ENCODE measurements at places on chromosomes 5 and 9.

- DNase-seq = no peak
Observed at GRCh38 chr5:162227075-162227474, 159.5 kb downstream of the GABRG2 start.

GRCh38 chr5:17169507-17169906 is 47.9 kb upstream of the BASP1 start:
- no peak for DNase-seq

DNA sequence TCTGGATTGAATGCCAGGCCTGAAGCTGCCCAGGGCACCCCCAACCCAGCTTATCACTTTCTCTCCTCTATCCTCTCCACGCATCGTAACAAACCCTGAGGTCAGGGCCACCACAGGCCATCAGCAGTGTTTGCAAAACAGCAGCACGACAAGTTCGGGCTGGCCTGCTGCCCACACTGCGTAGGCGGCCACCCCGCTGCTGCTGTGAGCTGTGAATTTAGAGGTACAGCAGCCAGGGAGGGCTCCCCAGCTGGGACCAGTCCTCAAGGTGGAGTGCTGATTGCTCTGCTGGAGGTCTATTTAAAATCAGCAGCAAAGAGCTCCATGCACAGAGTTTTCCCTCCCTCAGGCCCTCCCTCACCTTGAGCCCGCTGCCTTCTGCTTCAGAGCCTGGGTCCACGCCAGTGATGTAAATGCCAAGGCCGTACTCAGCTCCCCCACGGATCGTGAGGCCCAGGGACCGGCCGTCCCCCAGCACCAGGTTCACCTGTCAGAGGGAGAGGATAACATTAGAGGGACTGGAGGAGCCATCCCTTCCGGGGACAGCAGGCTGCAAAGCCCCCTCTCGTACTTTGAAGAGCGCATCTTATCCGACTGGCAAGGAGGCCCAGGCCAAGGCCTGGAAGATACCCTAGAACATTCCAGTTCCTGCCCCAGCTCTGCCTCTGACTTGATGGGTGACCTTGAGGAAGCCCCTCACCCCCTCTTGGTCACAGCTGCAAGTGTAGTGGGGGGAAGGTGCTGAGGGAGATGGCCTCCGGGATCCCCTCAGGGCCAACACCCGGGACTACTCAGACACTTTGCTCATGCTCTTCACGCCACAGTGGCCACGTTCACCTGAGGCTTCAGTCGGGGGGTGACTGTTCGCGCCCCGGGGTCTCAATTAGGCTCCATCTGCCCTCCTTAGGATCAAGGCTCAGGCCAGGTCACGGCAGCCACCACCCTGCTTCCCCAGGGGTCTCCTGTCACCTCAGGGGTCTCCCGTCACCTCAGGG is 39.1 kb downstream of the WHRN start:
- DNase-seq = no peak

GRCh38 chr9:112378328-112379176 is 1.4 kb upstream of the HSDL2 start:
- DNase-seq = no peak

- no peak for DNase-seq
Observed at GRCh38 chr5:25618821-25619220, 974.0 kb upstream of the CDH10 start.

DNA sequence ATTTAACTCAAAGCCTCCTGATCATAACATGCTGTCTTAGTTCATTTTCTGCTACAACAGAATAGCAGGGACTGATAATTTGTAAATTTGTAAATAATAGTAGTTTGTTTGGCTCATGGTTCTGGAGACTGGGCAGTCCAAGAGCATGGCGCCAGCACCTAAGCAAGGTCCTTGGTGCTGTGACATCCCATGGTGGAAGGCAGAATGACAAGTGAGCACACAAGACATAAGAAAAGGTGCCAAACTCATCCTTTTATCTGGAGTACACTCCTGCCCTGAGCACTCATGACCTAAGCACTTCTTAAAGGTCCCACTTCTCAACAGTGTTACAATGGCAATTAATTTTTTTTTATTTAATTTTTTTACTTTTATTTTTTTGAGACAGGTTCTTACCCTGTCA is 16.1 kb downstream of the UBE2B start:
- no peak for DNase-seq

GRCh38 chr9:136840877-136841645 is 1.2 kb upstream of the AJM1 start:
- DNase-seq = no peak

- DNase-seq = no peak
Observed at GRCh38 chr5:16492398-16493140, 27.0 kb upstream of the ZNF622 start.

GRCh38 chr5:160435532-160435931 is 13.9 kb downstream of the PTTG1 start:
- DNase-seq = no peak

GRCh38 chr9:115016344-115016743 is 86.0 kb upstream of the TNFSF8 start:
- no peak for DNase-seq

DNA sequence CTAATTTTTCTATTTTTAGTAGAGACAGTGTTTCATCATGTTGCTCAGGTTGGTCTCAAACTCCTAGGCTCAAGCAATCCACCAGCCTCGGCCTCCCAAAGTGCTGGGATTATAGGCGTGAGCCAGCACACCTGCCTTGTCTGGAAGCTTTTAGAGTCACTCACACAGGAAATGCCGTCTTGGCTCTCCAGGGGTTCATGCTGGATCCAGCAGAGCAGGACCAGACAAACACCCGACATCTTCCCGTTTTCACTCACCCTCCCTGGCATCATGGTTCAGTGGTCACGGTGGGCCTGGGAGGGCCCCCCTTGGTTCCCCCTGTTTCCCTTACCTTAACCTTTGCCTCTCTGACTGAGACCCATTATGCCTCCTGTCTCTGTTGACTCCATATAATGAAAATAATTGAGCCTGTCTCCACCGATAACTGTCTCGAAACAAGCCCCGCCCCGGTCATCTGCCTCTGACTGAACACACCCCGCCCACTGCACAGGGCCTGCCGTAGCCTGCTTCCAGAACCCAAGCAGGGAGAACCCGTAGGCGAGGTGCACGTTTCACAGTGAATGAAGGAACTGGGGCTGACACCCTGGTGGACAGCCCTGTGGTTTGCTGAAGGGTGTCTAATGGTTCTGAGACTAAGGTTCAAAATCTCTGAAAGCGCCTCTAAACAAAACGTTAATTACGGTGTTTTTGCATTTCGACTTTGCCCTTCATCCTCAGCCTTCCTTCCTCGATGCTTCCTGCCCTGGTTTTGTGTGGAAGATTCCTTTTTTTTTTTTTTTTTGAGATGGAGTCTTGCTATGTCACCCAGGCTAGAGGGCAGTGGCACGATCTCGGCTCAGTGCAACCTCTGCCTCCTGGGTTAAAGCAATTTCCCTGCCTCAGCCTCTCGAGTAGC is 39.7 kb upstream of the SPRY4 start:
- DNase-seq = no peak

GRCh38 chr5:54087436-54087835 is 222.9 kb downstream of the ARL15 start:
- DNase-seq = no peak

DNA sequence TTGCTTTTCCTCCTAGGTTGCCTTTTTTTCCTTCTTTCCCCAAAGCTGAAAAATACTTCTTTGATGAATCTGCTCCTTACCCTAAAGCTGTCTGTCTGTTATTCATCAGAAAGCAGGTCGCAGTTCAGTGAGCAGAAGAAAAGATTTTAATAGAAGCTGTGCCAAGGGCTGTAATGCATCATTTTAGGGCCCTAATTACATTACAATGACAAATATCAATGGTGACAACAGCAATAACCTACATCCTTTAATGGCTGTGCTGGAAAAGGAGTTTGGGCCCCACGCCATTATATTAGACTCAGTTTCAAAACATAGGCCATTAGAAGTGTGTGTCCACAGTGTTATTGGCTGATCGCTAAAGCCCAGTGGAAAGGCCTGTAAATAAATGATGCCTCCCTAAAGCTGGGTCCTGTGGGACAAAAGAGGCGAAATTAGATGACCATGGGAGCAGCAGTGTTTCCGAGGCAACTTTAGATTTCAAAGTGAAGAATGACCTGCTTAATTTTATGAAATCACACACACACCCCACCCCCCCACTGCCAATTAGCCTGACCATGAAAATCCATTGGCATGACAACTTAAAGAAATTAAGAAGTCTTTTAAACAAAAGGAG is 38.4 kb downstream of the TLE4 start:
- no peak for DNase-seq

- DNase-seq = no peak
Observed at GRCh38 chr9:138117836-138118235, 240.3 kb downstream of the CACNA1B start.

- no peak for DNase-seq
Observed at GRCh38 chr5:14186059-14186830, 43.1 kb downstream of the TRIO start.

GRCh38 chr5:128245974-128246373 is 162.4 kb downstream of the SLC12A2 start:
- DNase-seq = no peak

GRCh38 chr9:4313144-4313543 is 13.3 kb upstream of the GLIS3 start:
- no peak for DNase-seq

- no peak for DNase-seq
Observed at GRCh38 chr9:127122176-127123063, at the start of gene ANGPTL2. ANGPTL2 (minus strand) TSS chr9:127122635; CDS start chr9:127108731, 13,904 bp downstream.

GRCh38 chr5:148904440-148904839 is 78.0 kb downstream of the ADRB2 start:
- DNase-seq = no peak

- no peak for DNase-seq
Observed at GRCh38 chr5:107806271-107806670, 135.5 kb upstream of the EFNA5 start.

DNA sequence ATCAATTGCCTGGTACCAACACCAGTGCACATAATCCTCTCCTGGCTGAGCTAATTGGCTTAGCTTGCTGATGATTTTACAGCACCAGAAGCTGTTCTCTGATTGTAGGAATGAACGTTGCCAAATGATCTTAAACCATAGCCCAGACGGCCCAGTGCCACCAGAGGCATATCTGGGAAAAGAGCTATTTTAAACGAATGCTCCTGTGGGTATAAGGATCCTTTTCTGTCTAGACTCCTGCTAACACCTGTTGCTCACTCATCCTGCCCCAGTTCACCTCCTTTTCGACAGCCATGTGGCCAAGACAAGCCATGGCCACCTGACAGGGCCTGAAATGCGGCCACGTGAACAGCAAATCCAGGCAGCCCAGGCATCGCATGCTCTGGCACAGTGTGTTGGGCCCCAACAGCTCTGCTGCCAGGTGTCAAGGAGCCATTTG is 289.9 kb upstream of the SLC30A5 start:
- DNase-seq = no peak

- no peak for DNase-seq
Observed at GRCh38 chr9:71048280-71048679, 73.1 kb downstream of the TRPM3 start.

GRCh38 chr5:88732181-88732633 is 150.8 kb downstream of the MEF2C start:
- DNase-seq = no peak

GRCh38 chr5:97364731-97365130 is 181.7 kb upstream of the RIOK2 start:
- DNase-seq = no peak

DNA sequence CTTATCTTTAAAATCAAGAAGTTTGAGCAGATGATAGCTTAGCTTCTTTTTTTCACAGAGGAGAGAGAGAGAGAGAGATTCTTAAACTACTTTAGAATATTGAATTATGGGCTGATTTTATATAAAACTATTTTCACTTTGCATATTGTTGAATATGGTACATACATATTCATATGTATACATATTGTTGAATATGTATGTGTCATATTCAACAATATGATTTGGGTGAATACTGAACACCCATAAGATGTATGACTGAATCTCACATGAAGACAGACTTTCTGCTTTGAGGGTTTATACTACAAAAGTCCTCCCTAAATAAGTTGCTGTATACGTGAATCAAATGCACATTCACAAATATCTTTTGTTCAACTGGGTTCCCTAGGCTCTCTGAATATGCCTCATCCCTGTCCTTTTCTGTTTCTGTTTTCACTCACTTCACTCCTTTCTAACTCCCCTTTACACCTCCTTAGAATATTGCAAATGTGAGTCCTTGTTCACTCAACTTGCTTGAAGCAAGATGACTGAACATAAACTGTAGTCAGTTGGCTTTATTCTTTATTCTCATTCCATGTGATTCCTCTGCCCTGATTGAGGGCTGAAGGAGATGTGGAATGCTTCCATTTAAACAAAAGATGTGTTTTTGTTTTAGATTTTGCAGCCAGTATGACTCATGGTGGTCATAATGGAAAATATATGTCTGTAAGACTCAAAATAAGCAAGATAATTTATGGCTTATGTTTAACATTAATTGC is 225.4 kb upstream of the DAB2 start:
- no peak for DNase-seq

DNA sequence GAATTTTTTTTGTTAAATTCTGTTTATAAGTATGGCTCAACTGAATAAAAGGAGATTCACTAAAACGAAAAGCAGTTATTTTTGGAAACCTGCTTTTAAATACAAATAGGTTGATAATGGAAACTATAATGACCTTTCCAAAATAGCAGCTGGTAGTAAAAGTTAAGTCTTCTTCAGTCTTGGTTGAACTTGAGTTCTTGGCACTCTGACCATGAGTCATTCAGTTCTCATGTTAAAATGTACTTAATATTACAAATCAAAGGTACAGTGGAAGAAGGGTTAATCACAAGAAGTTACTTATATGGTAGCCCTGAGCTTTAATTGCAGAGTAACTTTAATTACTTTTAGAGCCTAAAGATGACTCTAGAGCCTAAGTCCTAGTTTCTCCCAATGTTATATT is 62.1 kb downstream of the KLF9 start:
- DNase-seq = no peak

DNA sequence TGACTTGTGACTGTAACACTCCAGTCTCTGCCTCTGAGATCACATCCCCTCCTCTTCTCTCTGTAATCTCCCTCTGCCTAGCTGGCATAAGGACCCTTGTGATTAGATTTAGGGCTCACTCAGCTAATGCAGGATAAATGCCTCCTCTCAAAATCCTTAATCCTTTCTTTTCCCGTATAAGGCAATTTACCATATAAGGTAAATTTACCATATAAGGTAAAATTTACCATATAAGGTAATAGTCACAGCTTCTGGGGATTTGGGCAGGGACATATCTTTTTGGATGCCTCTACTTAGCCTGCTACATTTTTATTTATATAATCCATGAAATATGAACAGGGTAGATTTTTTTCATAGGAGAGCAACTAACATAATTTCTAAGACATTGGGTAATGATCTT is 318.0 kb upstream of the PUM3 start:
- no peak for DNase-seq

GRCh38 chr9:19122490-19123042 is 4.7 kb downstream of the PLIN2 start:
- DNase-seq = no peak

- no peak for DNase-seq
Observed at GRCh38 chr9:89498852-89499480, 1.1 kb upstream of the SEMA4D start.

DNA sequence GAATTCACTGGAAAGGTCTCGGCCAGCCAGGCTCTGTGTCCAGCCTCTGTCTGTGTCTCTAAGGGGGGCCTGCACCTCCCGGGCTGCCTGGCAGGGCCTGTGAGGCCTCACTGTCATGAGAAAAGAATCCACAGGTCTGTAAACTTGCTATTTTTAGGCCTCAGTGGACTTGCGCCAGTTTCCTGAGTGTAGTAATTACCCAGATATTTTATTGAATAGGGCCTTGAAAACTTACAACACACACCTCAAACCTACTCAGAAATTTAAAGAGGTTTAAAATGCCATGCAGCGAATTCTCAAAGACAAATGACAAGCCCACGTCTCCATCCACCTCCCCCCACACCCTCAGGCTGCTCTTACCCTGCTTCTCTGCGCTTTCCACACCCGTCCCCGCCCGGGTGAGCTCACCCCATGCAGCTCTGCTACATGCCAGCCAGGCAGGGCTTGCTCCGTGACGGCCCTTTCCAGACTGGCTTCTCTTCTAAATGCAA is 8.8 kb upstream of the TENT4A start:
- DNase-seq = no peak
